Activated CD4-positive, alpha-beta T cell treated with anti-CD3 and anti-CD28 coated beads for 24 hours (primary cell): ENCODE measurements at places on chromosomes 12 and 14.

- DNase-seq, result peak; percentile 59
These were observed at the start of gene TAMALIN for GRCh38 chr12:52006726-52007157. Gene TAMALIN, plus strand, starts transcription at chr12:52006946. Its CDS starts 74 bp downstream, at chr12:52007020.

GRCh38 chr14:60561845-60562746 lies 53.1 kb downstream of the SIX6 start:
- no peak for DNase-seq

DNA sequence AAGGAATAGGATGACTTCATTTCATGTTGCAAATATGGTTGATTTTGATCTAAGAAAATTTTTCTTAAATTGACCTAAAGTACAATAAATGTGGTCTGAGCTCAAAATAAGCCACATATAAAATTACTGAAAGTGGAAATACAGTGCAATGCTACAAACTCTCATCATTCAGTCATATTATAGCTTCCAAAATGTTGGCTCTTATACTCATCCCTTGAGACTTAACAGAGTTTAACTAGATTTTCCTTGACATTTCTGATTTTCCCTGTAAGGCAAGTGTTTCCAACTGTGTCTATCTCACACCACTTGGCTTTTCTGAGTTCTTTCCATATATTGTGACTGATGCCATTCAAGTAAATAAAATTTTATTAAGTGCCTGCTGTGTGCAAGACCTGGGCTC lies 123.7 kb upstream of the NTF3 start:
- no peak for DNase-seq

DNA sequence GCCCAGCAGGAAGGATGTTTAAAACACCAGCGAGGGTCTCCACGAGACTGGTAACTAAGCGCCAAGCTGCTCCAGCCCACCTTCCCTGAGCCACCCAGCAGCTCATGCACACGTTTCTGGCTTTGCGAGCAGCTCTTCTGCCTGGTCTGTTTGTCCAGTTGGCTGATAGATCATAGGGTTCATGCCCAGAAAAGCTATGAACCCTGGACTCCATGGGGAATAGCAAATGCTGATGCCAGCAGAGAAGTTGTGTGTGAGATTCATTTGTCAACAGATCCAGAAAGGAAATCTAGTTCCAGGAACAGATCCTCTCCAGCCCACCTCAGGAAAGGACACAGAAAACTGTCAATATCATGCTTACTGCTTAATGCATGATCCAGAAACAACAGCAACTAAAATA lies 28.2 kb upstream of the RIMBP2 start:
- DNase-seq, result no peak

DNA sequence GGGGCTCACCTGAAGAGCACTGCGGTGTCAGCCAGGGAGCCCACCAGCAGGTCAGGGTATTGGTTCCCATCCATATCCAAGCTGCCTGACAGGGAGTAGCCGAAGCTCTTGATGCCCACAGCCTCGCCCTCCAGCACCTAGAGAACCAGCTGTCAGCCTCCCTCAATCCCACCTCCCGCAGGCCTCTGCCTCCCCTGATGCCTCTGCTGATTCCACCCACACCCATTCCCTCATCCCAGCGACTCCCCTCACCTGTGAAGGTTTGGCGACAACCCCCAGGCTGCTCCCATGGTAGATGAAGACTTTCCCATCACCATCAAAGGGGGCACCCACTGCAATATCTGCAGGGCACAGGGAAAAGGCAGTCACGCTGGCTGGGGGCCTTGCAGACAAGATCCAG lies 10.0 kb downstream of the ITGA7 start:
- no peak for DNase-seq

DNA sequence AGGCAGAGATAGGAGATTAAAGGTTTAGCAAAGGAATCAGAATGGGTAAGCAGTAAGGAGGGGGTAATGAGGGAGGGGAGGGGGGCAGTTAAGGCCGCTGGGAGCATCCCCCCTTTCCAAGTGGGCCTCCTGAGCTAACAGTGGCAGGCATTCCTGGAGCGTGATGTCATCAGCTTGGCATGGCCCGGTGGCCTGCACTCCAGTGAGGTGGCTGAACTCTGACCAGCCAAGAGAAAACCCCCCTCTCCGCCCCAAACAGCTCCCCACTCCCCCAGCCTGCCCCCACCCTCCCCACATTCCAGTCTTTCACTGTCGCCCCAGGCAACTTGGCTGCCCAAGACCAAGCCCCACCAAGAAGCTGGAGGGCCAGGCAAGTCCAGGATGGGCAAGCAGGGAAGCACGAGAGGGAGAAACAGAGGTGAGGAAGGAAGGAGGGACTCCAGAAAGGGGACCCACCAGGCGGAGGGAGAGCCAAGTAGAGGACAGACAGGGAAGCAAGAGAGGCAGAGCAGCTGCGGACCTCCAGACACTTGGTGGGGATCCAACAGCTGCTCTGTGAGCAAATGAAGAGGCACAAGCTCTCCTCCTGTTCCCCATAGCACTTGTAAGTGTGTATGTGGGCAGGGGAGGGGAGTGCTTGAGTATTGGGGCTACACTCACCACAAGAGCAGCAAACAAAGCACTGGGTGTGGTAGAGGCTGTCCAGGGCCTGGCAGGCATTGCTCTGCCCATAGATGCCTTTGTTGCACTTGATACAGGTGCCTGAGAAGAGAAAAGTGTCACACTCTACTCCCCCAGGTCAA lies 4.5 kb downstream of the AJUBA start:
- DNase-seq, result no peak

DNA sequence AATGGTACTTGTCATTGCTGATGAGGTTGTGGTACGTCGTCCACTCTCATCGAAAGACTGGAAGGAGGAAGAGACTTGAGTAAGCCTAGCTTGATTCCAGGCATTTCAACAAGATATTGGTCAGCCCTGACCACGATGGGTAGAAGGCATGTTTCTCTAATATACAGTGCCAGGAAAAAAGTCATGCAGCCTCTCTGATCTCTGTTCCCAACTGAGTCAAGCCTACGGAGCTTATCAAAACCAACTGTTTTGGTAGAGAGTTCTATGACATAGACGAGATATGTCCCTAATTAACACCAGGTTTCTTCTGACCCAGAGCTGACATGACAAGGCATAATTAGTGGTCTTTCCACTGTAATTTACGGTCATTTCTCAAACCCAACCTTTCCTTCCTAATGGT lies 58.5 kb downstream of the NIN start:
- DNase-seq, result no peak

DNA sequence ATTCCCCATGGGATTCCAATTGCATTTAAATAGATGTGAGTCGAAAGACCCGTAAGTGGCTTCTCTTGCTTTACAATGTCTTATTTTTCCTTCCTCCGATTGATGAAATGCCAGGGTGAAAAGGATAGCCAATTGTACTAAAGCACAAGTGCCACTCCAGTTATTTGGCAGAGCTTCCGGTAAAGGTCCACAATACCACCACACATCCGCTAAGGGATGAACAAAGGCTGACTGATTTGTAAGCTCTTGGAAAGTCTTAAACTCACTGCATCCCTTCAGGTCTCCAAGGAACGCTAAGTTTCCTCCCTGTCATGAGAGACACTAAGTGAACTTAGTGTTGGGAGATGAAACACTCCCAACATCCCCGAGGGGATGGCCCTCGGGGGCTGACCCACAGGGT lies 21.2 kb upstream of the RNASE1 start:
- no peak for DNase-seq

DNA sequence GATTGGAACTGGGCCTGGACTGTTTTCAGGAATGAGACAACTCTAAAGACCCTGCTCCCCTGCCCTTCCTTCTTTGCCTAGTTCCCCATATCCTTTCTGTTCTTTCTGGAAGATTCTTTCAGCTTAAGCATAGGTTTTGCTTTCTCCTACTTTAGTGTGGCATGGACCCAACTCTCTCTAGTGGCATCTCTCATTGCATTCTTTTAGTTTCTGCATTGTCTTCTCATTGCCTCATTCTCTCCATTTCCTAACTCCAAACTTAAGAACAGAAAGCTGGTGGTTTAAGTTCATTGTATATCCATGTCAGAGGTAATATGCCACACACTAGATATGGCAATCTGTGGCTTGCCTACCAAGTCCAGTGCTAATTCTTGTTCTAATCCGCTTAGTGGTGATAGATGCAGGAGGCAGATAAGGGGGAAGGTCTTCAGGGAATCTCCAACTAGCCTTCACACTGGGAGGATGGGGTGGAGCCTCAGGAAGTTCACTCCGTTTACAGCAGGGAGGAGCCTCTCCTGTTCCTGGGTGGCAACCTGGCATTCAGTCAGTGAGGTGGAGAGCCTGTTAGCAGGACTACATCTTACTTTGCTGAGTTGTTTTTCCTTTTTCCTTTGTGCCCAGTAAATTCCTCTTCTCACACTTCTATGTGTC lies 165.1 kb upstream of the LMNTD1 start:
- no peak for DNase-seq

DNA sequence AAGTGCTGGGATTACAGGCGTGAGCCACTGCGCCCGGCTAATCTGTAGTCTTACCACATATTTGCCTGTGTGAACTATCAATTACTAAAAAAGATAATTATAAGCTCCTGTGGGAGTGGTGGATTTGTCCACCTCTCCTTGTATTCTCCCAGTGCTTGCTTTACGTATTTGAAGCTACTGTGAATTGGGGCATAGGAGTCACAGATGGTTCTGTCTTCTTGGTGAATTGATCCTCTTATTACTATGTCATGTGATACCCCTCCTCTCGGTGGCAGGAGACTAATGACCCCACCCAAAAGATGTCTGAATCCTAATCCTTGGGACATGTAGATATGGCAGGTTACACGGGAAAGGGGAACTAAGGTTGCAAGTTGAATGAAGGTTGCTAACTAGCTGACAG lies 11.8 kb downstream of the GPR132 start:
- no peak for DNase-seq

DNA sequence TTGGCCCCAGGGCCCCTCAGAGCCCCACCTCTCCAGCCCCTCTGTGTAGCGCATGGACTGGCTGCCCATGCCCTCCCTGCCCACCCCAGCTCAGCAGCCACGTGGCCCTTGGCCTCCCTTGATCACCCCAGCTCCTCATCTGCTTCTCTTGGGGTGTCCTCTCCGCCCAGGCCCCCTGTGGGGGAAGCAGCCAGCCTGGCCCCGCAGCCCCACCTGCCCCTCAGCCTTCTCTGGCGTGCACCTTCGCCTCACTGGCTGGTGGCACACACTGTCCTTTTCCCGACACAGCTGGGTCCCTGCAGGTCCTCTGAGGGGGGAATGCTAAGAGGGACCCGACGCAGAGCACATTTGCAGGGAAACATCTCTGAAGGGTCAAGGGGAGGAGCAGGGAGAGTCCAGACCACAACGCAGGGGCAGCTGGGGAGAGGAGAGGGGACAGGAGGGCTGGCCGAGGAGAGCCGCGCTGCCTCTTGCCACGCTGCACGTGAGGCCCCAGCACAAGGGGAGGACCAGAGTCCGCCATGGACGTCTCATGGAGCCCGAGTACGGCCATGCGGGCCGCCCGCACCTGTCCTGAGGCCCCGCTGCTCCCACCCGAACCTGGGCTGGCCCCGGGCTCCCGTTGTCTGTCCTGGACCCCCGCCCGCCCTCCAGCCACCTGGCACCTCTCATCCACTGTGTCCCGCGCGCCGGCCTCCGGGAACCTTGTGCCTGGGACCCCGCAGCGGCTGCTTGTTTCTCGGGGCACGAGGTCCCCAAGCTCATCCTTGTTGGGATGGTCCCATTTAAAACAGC lies 36.1 kb downstream of the PACS2 start:
- no peak for DNase-seq

DNA sequence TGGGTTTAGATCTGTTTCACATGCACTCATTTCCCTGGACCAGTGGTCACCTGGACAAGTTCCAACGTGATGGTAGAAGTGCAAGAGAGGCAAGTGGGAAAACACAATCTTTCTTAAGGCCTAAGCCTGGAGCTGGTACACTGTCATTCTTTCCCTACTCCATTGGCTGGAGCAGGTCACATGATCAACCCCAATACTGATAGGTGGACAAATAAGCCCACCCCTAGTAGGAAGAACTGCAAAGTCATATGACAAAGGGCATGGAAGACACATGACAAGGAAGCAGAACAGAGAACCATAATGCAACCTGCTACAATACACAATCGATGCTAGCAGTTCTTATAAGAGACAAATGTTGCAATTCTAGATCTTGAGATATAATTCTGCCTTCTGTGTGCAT lies 66.3 kb downstream of the SRRM4 start:
- no peak for DNase-seq

DNA sequence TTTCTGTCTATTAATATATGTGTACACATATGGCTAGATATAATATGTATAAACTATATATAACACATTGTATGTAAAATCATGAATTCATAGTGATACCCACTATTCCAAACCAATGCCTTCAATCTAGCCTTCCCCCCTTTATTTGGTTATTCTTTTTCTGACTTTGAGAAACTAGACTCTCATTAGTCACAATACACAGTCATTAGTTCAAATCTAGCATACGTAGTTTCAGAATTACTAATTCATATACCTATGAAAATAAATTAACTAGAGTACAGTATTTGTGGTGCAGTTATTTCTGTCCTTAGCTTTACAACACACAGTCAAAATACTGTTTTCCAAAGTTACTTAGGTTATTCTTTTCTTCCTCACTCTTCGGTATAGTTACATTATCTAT lies 268.2 kb downstream of the DPF3 start:
- no peak for DNase-seq

- no peak for DNase-seq
These were observed 76.6 kb downstream of the ERGIC2 start for GRCh38 chr12:29304388-29304787.

GRCh38 chr12:16531621-16532020 lies 74.3 kb downstream of the LMO3 start:
- no peak for DNase-seq

GRCh38 chr14:46573498-46573897 lies 78.1 kb downstream of the RPL10L start:
- no peak for DNase-seq

GRCh38 chr14:61470261-61470960 lies 149.0 kb downstream of the PRKCH start:
- DNase-seq, result no peak

DNA sequence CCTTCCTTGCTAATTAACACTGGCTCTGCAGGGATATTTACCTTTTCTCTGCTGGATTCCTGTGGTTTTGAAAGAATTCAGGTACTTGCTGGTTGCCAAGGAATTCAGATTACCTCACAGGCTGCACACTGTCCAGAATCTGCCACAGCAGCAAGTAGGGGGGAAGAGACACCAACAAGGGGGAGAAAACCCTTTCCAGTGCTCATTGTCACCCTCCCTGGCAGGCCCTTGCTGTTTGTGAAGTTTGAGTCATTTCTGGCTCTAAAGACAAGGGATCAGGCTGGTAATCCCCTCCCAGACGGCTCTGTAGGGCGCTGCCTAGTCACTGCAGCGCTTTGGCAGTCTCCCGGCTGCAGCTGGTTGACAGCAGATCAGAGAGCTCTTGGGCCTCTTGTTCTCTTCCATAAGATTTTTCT lies 50.8 kb downstream of the TTLL5 start:
- DNase-seq, result no peak

- DNase-seq, result no peak
These were observed 52.6 kb downstream of the GALC start for GRCh38 chr14:87940382-87940781.

DNA sequence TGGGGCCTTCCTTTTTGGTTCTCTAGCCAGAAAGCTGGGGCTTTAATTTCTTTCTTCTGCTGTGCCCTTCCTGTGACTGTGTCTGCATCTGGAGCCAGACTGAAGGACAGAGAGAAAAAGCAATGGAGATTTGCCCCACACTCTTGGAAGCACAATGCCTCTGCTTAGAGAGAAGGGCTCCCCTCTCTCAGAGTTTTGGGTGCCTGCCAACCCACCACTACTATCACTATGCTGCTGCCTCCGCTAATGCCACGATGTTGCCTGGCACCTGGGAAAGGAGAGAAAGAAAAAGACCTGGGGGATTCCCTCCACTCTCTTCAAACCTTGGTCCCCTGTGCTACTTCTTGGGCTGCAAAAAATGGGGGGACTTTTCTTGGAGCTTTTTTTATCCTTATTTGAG lies 52.6 kb downstream of the TMEM260 start:
- DNase-seq, result no peak
